Activated naive CD4-positive, alpha-beta T cell treated with anti-CD3 and anti-CD28 coated beads, Interleukin-2, amount 10 ng/mL, durations not matched to agents 5 hours and 36 hours (primary cell): ENCODE measurements at places on chromosomes 4 and X. TPM values are rescaled to one million over a fixed set of nuclear protein-coding genes. Genes with fewer than 3 reads are reported as not detected.

Gene GDPD2
- total RNA-seq = 0.12 TPM

Gene MAGEA4
- not detected for total RNA-seq

Gene PRAF2
- 23.8 TPM for total RNA-seq

Gene GAGE2A
- not detected for total RNA-seq

Gene ARHGAP6
- total RNA-seq = not detected

Gene DAPP1
- total RNA-seq = 33.1 TPM

Gene SUPT20HL1
- total RNA-seq = not detected

Gene AREG
- not detected for total RNA-seq

Gene SFRP2
- not detected for total RNA-seq

Gene ATP11C
- 14.8 TPM for total RNA-seq

Gene PHKA1
- total RNA-seq = 0.48 TPM

Gene MGAT4D
- total RNA-seq = not detected

Gene SYTL5
- not detected for total RNA-seq

Gene RCHY1
- total RNA-seq = 31.7 TPM

Gene RPS6KA6
- total RNA-seq = not detected

Gene PCDH19
- total RNA-seq = not detected
